ENCODE measurements at places on chromosomes 7 and 10. TPM values are rescaled to one million over a fixed set of nuclear protein-coding genes. Genes with fewer than 3 reads are reported as not detected.

YKT6 gene
- 102 TPM for total RNA-seq

TRIM74 gene
- total RNA-seq = not detected

AKR1C8 gene
- total RNA-seq = not detected

TRIM50 gene
- total RNA-seq = not detected

TMEM236 gene
- total RNA-seq = 0.14 TPM

LIPF gene
- not detected for total RNA-seq

STRIP2 gene
- 12.6 TPM for total RNA-seq

WDR86 gene
- total RNA-seq = not detected

All from thoracic aorta endothelial cell (primary cell).